Putamen (tissue), 1 donor: ENCODE measurements at places on chromosomes 2 and 18.
A peak's percentile ranks its signal among the peaks of the same experiment; 100 is the strongest.

DNA sequence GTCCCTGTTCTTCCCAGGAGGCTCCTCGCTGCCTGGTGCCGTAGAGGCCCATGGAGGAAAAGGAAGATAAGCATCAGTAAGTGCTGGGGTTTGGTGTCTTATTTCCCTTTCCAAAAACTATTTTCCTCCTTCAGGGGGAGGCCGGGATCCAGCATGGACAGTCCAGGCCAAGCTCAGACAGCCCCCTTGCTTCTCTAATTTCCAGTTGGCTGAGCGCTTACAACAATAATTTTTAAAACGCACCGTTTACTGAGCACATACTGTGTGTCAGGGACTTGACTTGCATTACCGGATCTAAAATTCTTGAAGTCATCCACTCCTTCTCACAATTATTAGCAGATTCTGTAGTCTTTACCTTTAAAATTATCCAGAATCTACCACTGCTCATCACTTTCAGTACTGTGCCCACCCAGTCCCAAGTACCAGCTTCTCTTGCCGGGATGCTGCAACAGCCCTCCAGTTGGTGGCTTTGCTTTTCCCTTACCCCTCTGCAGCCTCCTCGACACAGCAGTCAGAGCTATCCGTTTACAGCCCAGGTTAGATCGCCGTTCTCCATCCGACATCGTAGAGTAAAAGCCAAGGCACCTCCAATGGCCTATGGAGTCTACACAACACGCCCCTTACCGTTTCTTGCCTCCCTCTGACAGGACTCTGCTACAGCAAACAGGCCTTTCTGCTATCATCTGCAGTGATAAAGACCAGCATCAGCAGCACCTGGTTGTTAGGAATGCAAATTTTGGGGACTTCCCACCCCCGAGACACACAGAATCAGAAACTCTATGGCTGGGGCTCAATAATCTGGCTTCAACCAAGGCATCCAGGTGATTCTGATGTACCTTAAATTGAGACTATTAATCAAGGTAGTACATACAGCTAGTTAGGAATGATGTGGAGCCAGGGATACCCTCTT lies 75.2 kb upstream of the TSPYL6 start:
- DNase-seq: no peak

- DNase-seq: no peak
These were observed 40.8 kb upstream of the CFAP36 start for GRCh38 chr2:55478610-55479304.

- DNase-seq: no peak
These were observed 105.8 kb upstream of the LYPD6 start for GRCh38 chr2:149224543-149224942.

GRCh38 chr2:234823877-234824376 lies 127.9 kb upstream of the SH3BP4 start:
- no peak for DNase-seq

DNA sequence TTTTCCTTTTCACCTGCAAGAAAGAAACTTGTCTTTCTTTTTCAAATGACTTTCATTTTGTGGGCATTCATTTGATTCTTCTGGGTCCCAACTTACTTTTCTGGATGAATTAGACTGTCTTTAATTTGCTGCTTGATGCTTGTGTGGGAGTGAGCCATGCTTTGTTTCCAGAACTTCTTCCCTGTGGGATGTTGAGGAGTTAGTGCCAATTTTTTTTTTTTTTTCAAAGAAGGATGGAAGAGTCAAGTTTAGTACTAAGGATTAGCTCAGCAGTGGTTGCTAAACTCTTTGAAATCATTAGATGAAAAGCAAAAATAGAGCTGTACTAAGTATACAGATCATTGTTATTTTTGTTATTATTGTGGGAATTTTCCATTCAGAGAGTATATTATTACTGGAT lies 17.2 kb upstream of the KCTD1 start:
- DNase-seq: no peak

DNA sequence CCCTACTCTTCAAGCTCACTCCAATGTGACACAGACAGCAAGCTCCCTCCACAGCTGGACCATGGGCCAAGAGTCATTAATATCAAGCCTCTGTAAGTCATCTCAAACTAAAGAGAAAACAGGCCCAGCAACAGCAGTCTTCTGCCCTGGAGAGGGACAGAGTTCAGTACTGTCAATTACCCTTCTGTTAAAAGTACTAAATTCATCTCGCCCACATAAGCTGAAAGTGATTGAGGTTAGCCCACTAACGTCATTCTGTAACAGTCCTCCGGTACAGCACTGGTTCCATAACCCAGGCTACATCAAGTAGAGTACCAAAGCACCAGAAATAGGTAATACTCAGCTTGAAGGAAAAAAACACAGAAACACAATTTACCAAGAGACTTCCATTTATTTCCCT lies 25.9 kb downstream of the THADA start:
- no peak for DNase-seq

GRCh38 chr18:75003039-75003438 lies 205.9 kb downstream of the PTGR3 start:
- DNase-seq: no peak

DNA sequence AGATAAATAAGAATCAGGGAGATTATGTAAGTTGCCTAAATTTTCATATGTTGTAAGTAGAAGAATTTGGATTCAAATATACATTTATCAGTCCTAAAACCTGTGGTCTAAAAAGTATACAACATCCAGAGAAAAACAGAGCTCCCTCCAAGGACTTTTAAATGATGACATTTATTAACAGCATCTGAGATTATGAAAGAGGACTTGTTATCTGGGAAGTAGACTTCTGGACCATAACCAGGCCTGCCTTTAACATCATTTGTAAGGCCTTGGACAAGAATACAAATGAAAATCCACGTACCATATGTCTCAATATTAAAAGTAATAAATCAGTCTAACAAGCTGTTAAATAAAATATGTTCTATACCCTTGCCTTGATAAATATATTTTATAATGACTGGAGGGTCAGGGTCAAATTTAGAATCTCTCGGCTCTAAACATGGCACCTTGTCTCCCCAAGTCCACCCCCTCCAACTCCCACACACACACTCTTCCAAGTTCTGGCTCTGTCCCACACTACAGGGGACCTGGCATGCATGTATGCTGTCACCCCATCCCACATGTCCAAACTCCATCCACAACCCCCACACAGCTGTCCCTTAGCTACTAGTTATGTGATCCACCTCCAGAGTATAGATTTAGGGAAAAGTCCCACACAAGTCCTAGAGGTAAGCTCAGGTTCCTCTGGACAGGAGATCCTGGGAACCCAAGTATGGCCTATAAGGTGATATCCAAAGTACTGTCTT lies 382.6 kb downstream of the CDH2 start:
- DNase-seq: no peak

DNA sequence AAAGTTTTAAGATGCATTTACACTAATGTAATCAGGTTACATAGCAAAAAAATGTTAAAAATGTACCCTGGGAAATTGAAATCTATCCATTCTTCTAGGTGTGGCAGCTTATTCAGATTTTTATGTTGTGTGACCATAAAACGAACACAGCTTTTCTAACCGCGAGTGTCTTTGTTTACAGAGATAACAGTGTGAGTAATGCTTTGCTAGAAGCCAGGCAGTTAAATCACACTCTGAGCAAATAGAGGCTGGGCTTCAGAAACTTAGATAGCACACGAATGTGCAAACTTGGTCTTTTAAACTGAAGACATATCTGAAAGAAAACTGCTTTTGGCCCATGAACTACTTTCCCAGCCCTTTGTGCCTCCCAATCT lies 116.1 kb downstream of the SPTBN1 start:
- DNase-seq: no peak

- no peak for DNase-seq
These were observed 6.0 kb upstream of the SLC35F6 start for GRCh38 chr2:26757873-26758789.

- no peak for DNase-seq
These were observed 61.7 kb downstream of the STRADB start for GRCh38 chr2:201513271-201513670.

- no peak for DNase-seq
These were observed 79.8 kb upstream of the SPATS2L start for GRCh38 chr2:200226451-200227426.

DNA sequence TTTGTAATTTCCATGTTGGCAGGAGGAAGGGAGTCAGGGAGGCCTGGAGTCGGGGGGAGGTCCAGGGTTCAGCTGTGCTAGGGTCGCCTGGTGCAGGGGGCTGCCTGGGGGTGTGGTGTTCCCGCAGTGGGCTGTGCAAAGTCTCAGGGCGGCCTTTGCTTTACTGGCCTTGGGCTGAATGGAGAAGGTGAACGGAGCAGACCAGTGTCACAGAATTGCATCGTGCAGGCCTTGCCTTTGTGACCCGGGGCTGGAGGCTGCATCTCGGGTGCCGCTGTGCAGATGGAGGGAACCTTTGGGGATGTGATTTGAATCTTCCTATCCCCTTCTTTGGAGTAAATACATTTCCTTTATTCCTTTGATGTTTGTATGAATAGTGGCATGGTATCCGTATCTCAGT lies 8.8 kb downstream of the SNTG2 start:
- DNase-seq: no peak

- DNase-seq: no peak
These were observed 6.7 kb downstream of the AOX1 start for GRCh38 chr2:200592406-200593075.

DNA sequence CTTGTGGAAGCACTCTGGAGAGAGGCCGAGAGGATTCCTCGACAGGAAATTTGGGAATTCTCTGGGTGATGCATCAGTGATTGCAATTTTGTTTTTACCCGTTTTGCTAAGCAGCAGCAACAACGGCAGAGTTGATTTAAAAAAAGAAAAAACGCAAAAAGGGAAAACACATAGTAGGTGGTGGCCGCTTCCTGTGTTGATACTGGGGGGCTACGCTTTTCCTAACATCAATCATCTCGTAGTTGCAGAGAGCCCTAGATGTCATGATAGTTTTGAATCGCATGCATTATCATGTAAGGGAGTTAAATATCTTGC lies 271 bp upstream of the RBM43 start:
- DNase-seq: no peak

DNA sequence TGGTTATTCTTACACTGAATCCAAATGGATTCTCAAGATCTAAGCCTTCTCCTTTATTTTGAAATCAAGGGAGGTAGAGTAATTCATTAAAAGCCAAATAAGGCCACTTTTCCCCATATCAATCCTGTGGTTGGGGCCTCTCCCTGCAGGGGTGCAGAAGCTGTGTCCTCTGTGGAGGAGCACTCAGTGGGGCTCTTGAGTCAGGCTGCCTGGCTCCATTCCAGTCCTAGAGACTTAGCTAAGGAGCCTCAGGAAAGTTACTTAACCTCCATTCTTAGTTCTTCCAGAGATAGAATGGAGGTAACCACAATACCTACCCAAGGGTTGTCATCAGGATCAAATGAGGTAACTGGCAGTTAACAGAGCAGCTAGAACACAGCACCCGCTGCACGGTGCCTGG lies 564.3 kb downstream of the CMPK2 start:
- no peak for DNase-seq

GRCh38 chr18:35623255-35623654 lies 41.7 kb downstream of the GALNT1 start:
- DNase-seq: no peak

DNA sequence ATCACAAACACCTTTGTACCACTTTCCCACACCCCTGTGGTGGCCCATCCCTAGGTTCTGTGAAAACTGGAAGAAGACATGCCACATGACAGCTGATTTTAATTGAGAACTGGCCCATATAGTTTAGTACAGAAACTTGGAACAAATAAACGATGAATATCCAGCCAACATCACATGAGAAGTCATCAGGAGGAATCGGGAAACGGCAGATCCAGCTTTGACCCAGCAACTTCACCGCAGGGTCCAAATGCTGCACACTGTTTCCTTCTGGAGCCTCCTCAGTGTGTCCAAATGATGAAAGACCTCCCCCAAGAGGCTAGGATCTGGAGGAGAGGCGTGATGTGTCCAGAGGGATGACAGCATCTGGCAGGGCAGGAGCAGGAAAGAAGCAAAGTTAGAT lies 75.5 kb downstream of the COPS8 start:
- no peak for DNase-seq

GRCh38 chr2:115874427-115874826 lies 1432.0 kb downstream of the DPP10 start:
- no peak for DNase-seq

- DNase-seq: no peak
These were observed 50.3 kb downstream of the NCK2 start for GRCh38 chr2:105794926-105795574.

- DNase-seq: peak; percentile 57
These were observed 925 bp downstream of the SESTD1 start for GRCh38 chr2:179263446-179264367.

DNA sequence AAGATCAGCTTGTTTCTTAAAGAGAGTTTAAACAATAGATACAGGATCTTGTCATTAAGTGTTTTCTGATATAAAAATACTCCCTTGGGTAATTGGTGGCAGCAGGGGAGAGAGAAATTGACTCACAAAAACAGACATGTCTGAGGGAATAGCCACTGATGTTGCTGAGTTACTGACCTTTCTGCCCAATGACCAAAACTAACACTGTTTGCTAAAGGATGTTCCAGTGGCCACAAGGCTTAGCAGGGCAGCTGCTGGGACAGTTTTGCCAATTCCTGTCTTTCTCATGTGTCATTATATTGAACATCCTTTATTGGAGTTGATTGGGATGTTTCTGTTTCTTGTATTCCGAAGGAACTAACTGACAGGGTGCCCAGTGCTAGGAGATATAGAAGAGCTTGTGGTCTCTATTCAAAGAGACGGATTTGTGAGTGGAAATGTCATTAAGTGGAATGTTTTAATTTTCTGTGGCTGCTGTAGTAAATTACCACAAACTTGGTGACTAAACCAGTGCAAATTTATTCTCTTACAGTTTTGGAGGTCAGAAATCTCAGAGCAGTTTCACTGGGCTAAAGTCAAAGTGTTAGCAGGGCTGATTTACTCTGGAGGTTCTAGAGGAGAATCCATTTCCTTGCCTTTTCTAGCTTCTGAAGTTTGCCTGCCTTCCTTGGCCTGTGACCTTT lies 124.8 kb upstream of the RMDN2 start:
- no peak for DNase-seq

GRCh38 chr18:22465859-22466457 lies 48.2 kb upstream of the CTAGE1 start:
- no peak for DNase-seq

GRCh38 chr2:45370369-45370768 lies 240.7 kb downstream of the SRBD1 start:
- DNase-seq: no peak

DNA sequence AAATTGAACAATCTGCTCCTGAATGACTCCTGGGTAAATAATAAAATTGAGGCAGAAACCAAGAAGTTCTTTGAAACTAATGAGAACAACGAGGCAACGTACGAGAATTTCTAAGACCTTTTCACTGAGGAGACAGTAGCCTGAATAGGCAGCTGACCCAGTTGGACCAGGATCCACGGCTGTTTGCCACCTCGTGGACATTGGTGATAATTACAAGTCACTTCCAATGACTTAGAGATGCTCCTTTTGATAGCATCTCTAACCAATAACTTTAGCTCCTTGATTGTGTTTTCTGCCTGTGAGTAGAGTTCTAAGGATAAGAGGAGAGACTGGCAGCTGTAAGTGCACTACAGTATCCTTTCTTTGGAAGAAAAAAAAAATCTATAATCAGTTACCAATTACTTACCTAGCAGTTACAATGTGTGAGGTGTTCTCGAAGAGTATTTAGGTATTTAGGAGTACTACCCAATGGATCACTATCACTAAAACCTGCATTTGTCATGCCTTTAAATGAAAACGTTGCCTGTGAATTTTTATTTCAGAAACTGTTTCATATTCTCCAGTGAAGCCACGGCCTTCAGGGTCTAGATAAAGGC lies 31.3 kb upstream of the CNTNAP5 start:
- no peak for DNase-seq
